Muscle of leg (tissue), 16 donors: ENCODE measurements at places on chromosomes 5 and 9. TPM values are rescaled to one million over a fixed set of nuclear protein-coding genes. Genes with fewer than 3 reads are reported as not detected.
A peak's percentile ranks its signal among the peaks of the same experiment; 100 is the strongest.

DNA sequence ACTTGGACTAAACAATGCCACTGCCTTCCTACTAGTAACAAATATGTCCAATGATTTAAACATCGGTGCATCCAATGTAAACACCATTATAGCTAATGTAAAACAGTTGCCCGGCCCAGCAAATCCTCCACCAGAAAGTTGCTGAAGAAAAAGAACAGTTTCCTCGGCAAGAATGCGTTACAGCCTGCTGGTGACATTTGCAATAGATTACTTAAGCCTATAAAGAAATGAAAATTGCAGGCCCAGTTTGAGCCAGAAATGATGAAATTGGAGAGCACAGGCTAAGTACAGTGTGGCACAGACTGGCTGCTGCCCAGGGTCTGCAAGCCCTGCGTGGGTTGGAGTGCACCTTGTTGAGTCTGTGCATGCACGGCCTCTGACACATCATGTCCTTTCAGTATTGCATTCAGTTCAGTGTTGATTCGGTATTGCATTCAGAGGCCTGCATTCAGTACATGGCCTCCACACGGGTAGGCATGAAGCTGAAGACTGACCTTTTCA is 406.0 kb upstream of the KLF4 start:
- no peaks in the 10 kb centered on the region for H3K27me3 ChIP-seq
- DNase-seq, result peak; percentile 41
- H3K4me3 ChIP-seq, result no peak overlapping the region
- H3K36me3 ChIP-seq, result no peaks in the 10 kb centered on the region

The PCDHGC3 gene
- 134 TPM for polyA plus RNA-seq

The LCN6 gene
- polyA plus RNA-seq, result not detected

The KIF12 gene
- polyA plus RNA-seq, result 7.2 TPM

The TRAPPC13 gene
- 21.0 TPM for polyA plus RNA-seq

The SLC12A2 gene
- 21.7 TPM for polyA plus RNA-seq

DNA sequence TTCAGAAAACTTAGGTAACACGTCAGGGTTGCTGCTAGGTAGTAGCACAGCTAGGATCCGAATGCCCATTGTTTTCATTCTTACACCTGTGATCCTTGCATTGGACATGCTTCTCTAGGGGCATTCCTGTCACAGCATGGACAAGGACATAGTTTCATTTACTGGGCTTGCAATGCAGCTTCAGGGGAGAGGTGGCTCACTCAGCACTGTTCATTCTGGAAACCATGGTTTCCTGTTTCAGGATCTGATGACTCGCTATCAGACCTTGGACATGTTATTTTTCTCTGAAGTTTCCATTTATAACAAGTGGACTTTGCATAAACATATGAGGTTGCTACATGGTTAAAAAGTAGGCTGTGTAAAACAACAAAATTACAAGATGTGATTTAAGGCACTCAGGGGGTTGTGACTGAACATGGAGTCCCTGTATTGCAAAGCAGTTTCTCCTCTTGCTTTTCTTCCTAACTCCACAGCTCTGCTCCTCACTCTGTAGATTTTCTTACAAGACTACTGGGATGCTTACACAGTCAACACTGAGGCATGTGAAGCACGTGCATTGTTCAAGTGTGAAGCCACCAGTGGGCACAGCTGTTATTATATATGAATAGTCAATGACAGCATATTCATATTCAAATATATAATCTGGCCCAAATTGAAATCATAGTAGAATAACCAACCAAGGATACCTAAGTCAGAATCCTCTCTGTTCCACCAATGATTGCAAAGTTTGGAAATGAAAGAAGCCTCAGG is 66.1 kb upstream of the STK32A start:
- no peak overlapping the region for H3K27ac ChIP-seq
- no peaks in the 10 kb centered on the region for H3K4me1 ChIP-seq
- H3K27me3 ChIP-seq, result no peaks in the 10 kb centered on the region
- no peaks in the 10 kb centered on the region for H3K36me3 ChIP-seq
- no peak for DNase-seq
- no peak overlapping the region for H3K4me3 ChIP-seq
